Activated naive CD8-positive, alpha-beta T cell treated with anti-CD3 and anti-CD28 coated beads for 36 hours (primary cell): ENCODE measurements at places on chromosomes 1 and 21. TPM values are rescaled to one million over a fixed set of nuclear protein-coding genes. Genes with fewer than 3 reads are reported as not detected.

The CA6 gene
- total RNA-seq, result 12.3 TPM

The CDC20 gene
- total RNA-seq, result 184 TPM

The TXNDC12 gene
- 36.1 TPM for total RNA-seq

The RIPK4 gene
- 0.62 TPM for total RNA-seq

The DDX20 gene
- total RNA-seq, result 21.8 TPM

The PPP2R5A gene
- 34.3 TPM for total RNA-seq

The EPHA10 gene
- not detected for total RNA-seq

GRCh38 chr1:35173491-35173890 is 19.5 kb downstream of the SFPQ start:
- H3K36me3 ChIP-seq, result peaks cover 23% of the 10 kb centered on the region
- H3K27me3 ChIP-seq, result no peaks in the 10 kb centered on the region
- no peak overlapping the region for H3K27ac ChIP-seq
- DNase-seq, result no peak
- no peak overlapping the region for H3K4me3 ChIP-seq
- H3K4me1 ChIP-seq, result peaks cover 10% of the 10 kb centered on the region

DNA sequence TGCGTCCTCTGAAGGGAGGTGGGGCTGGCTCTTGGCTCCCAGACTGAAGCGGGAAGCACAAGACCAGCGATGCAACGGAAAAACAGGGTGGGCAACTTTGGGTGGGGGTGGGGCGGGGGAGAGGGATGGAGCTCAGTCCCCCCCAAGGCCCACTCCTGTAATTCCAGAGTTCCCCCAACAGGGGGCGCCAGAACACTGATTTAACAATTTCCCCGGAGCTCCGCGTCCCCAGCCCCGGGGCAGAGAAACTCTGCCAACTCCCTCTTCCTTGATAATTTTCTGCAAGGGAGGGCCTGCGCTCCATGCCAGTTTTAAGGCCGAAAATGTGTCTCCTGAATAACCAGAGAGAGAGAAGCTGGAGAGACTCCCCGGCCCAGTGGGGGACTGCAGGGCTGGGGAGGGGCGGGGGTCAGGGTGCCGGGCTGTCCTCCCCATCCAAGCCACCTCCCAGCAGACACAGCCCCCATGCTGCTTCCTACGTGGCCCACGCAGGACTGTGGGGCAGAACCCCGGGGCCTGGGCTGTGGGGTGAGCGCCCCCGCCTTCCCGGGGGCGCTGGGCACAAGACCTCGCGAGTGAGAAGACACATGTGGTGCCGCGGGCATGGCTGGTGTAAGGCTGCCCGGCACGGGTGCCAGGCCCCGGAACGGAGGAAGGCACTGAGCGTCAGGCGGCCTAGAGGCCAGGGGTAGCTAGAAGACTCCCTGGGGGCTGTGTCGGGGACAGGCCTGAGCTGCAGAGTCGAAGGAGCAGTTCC is 51.4 kb downstream of the KIF21B start:
- no peaks in the 10 kb centered on the region for H3K27me3 ChIP-seq
- H3K27ac ChIP-seq, result no peak overlapping the region
- H3K36me3 ChIP-seq, result peaks cover 13% of the 10 kb centered on the region
- DNase-seq, result peak; percentile 50
- H3K4me3 ChIP-seq, result no peak overlapping the region

GRCh38 chr1:39886757-39887231 is 3.5 kb upstream of the TRIT1 start:
- DNase-seq, result no peak

- no peak overlapping the region for H3K27ac ChIP-seq
- H3K27me3 ChIP-seq, result no peaks in the 10 kb centered on the region
- no peak for DNase-seq
- no peaks in the 10 kb centered on the region for H3K4me1 ChIP-seq
- H3K4me3 ChIP-seq, result no peak overlapping the region
Measured at GRCh38 chr1:208709981-208710380, 465.8 kb upstream of the PLXNA2 start.

DNA sequence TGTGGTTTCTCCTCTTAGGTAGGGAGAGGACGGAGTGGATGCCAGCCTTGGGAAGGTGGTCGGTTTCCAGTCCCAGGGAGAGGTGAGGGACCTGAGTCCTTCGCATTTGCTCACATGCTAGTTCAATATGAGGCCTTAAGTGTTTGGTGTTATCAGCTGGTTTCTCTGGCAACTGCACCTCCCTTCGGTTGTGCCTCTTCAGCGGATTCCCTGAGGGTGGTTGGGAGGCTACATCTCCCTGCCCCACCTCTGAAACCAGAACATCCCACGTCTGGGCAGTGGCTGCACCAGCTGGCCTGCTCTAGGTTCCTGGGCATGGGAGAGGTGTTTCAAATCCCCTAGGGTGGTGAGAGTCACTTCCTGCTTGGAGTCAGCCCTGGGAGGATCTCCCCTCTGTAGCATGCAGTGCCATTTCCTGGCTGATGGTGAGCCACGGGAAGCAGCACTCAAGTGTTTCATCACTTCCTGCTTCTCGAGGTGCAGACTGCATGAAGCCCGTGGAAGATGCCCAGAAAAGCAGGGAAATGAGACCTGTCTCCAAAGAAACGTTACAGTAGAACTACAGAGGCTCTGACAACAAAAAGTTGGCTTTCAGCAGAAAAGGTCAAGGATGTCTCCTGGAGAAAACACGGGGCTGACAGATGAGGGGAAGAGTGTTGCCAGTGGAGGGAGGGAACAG is 4.5 kb downstream of the TMEM125 start:
- peak; percentile 24 for DNase-seq
- H3K36me3 ChIP-seq, result peaks cover 7% of the 10 kb centered on the region
- peak overlapping the region; percentile 63 for H3K4me3 ChIP-seq
- peaks cover 16% of the 10 kb centered on the region for H3K27me3 ChIP-seq
- H3K4me1 ChIP-seq, result peaks cover 18% of the 10 kb centered on the region

DNA sequence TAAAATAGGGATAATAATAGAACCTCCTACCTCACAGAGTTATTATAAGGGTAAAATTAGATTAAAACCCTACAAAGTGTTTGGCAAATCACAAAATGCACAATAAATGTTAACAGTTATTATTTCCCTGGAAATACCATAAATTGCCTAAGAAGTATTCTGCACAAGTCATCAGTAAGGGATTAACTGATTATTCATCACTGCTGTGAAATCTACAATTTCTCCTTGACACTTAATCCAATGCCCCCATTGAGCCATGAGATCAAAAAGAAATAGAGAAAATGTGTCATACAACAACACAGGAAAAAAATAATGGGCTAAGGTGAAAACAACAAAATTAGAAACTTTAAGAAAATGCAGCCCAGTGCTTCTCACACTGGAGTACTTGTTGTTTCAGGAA is 6.7 kb upstream of the SEC16B start:
- no peaks in the 10 kb centered on the region for H3K36me3 ChIP-seq
- no peak for DNase-seq
- no peak overlapping the region for H3K27ac ChIP-seq
- no peaks in the 10 kb centered on the region for H3K4me1 ChIP-seq

DNA sequence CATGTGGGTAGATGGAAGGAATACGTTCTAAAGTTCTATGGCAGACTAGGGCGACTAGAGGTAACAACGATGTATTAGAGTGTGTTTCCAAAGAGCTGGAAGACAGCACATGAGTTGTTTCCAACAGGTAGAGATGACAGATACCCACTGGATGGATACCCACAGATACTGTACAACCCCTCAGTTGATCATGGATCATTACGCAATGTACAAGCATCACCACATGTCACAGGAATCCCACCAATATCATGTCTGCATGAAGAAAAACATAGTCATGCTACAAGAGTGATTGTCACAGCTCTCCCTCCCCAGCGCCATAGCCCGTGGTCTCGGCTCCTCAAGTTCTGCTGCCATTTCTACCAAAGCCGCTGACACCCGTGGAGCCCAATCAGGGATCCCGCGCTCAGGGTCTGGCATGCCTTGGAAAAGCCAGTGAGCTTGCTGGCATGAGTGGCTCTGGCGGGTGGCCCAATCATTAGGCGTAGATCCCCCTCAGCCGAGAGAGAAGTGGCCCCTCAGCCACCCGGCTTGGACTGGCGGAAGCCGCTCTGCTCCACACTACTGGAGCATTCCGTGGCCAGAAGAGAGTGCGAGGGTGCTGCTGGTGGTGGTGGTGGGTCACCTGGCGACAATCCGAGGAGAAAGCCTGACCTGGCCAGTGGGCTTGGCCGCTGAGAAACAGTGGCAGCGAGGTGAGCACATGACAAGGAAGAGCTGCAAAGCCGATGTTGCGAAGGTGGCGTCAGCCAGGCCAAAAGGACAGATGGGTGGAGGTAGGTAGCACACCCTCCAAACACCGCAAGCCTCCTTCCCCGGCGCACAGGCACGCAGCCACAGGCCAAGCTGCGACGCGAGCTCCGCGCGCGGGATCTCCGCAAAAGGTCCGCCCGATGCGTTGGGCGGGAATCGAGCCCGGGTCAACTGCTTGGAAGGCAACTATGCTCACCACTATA is 65.7 kb upstream of the FCGR2A start:
- peaks cover 7% of the 10 kb centered on the region for H3K4me1 ChIP-seq
- peaks cover 43% of the 10 kb centered on the region for H3K27me3 ChIP-seq
- H3K4me3 ChIP-seq, result peak overlapping the region; percentile 70
- peak; percentile 48 for DNase-seq
- no peaks in the 10 kb centered on the region for H3K36me3 ChIP-seq

- H3K27ac ChIP-seq, result no peak overlapping the region
- DNase-seq, result no peak
- H3K4me3 ChIP-seq, result no peak overlapping the region
Measured at GRCh38 chr1:17531343-17531681, 8.2 kb upstream of the ARHGEF10L start.

GRCh38 chr1:208078752-208079151 is 165.4 kb downstream of the PLXNA2 start:
- no peak for DNase-seq
- H3K27ac ChIP-seq, result no peak overlapping the region
- no peaks in the 10 kb centered on the region for H3K4me1 ChIP-seq
- no peaks in the 10 kb centered on the region for H3K27me3 ChIP-seq
- no peaks in the 10 kb centered on the region for H3K36me3 ChIP-seq

DNA sequence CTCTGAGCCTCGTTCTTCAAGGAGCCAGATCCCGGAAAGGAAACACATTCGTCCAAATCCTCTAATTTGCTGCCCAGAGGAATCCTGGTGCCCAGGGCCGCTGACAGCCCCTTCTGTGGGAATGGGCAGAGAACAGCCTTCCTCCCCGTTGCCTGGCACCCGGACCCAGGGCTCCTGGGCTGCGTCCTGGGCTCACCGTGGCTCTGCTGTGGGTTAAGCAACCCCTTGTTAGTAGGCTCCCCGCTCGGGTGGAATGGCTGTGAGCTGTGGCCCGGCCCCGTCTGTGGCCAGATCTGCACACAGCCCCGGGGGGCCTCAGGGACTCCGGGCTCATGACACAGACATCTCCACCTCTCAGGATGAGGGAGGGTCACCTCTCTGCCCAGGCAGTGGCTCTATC is 122.9 kb upstream of the ARHGEF16 start:
- no peaks in the 10 kb centered on the region for H3K36me3 ChIP-seq
- no peak for DNase-seq
- peaks cover 6% of the 10 kb centered on the region for H3K27me3 ChIP-seq
- H3K4me3 ChIP-seq, result no peak overlapping the region

DNA sequence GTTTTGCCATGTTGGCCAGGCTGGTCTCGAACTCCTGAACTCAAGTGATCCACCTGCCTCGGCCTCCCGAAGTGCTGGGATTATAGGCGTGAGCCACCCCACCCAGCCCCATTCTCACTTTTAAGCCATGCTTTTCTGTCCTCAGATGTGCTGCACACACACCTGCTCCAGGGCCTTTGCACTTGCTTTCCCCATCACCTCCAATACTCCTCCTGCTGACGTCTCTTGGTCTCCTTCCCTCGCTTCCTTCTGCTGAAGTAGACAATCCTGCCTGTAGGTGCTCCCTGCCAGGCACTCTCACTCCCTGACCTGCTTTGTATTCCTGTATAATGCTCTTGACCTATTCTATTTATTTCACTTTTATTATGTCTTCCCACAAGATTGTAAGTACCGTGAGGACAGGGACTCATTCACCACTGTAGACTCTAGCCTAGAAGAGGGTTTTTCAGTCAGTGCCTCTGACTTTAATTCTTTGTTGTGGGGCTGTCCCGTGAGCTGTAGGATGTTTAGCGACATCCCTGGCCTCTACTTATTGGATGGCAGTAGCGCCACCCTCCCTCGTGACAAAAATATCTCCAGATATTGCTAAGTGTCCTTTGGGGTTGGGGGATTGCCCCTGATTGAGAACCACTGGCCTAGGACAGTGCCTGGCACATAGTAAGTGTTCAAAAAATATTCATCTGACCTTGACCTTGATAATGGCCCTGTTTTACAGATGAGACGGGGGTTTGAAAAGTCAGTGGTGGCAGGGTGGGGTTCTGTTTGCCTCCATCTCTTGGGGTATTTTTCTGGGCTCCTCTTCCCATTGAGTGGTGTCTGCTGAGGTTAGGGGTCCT is 4.6 kb downstream of the TNFRSF1B start:
- H3K36me3 ChIP-seq, result peaks cover 61% of the 10 kb centered on the region
- no peak for DNase-seq
- peak overlapping the region; percentile 33 for H3K4me3 ChIP-seq
- no peaks in the 10 kb centered on the region for H3K27me3 ChIP-seq
- peak overlapping the region; percentile 96 for H3K27ac ChIP-seq

- H3K4me3 ChIP-seq, result peak overlapping the region; percentile 70
- no peaks in the 10 kb centered on the region for H3K36me3 ChIP-seq
- DNase-seq, result peak; percentile 24
- no peaks in the 10 kb centered on the region for H3K27me3 ChIP-seq
- peaks cover 9% of the 10 kb centered on the region for H3K4me1 ChIP-seq
- H3K27ac ChIP-seq, result peak overlapping the region; percentile 65
Measured at GRCh38 chr1:223143537-223144248, 645 bp upstream of the TLR5 start.

GRCh38 chr1:11134898-11135266 is 35.2 kb upstream of the EXOSC10 start:
- H3K36me3 ChIP-seq, result peaks cover 8% of the 10 kb centered on the region
- no peak overlapping the region for H3K27ac ChIP-seq
- no peak for DNase-seq
- H3K27me3 ChIP-seq, result no peaks in the 10 kb centered on the region
- no peak overlapping the region for H3K4me3 ChIP-seq

DNA sequence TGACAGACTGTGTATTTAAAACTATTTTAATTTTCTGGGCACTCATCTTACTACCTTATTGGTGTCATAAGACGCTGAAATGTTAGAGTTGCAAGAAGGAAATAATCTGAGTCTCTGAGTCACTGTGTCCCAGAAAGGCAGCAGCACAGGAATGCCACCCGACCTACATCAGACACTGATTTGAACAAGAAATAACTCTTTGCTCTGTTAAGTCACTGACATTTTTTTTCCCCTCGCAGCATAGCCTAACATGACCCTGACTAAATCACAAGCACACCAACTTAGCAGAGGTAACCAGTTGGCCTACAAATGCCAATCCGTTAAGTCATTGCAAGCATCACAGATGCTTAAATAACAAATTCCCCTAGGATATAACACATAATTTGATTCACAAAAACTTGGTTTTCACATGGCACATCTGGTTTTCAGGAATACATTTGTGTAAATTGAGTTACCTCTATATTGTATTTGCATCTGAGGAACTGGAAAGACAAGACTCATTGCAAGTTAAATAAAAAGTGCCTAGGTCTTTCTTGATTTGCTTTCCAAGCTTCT is 349.1 kb downstream of the SEC16B start:
- H3K36me3 ChIP-seq, result no peaks in the 10 kb centered on the region
- no peaks in the 10 kb centered on the region for H3K4me1 ChIP-seq
- no peak for DNase-seq
